ENCODE measurements at places on chromosomes 2 and 18. TPM values are rescaled to one million over a fixed set of nuclear protein-coding genes. Genes with fewer than 3 reads are reported as not detected.

Gene HOXD13
- total RNA-seq, result not detected

- peak; percentile 48 for DNase-seq
These were observed 164.0 kb upstream of the MYO3B start for GRCh38 chr2:170013802-170014551.

DNA sequence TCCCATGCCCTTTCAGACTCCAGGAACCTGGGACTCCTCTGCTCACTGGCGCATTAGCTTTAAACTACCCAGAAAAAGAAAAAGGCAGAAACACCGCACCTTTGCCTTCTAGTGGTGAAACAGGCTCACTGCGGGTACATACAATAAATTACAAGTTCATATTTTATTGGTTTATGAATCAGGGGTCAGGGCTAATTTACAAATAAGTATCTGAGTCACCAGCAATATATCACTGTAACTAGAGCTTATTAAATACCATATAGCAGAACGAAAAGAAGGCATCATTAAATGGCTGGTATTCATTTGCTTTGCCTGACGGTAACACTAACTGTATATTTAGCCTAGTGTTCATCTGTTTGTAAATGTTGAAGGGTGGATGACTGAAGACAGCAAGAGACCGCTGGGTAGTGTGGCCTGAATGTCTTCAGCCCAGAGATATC, 26.9 kb upstream of the DTNB start:
- peak; percentile 51 for DNase-seq

GRCh38 chr2:11995456-11995855, 249.0 kb downstream of the LPIN1 start:
- DNase-seq, result peak; percentile 53

DNA sequence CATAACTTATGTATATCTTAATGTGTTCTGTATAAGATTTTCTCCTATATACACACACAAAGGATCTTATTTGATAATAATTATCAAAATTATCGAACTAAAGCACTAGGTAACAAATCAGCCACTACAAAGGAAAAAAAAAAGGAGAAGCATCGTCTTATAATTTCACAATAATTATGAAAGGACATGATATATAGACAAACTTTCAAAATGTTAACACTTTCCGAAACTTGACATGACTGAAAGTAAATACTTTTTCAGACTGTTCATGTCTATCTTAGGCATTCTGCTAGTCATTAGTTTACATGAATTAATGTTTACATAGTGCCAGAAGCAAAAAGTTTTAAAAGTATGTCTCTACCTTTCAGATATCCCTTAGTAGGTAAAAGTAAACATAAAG, 7.3 kb upstream of the NR4A2 start:
- peak; percentile 1 for DNase-seq

- no peak for DNase-seq
These were observed 58.2 kb downstream of the SLC16A14 start for GRCh38 chr2:230010501-230010900.

DNA sequence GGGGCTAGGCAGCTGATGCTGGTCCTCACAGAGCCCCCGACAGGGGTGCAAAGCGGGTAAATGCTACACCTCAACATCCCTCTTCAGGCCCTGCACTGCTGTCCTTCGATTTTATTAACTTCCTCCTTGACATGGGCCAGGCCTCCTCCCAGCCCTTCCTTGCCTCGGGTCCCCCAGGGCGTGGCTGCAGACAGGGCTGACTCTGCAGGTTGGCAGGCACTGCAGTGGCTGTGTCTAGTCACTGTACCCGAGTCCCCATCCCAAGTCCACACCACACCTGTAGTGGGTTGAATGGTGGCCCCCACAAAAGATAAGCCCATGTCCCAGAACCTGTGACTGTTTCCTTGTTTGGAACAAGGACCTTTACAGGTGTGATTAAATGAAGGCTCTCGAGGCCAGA, 140.2 kb downstream of the TWIST2 start:
- no peak for DNase-seq

- DNase-seq, result no peak
These were observed 19.3 kb upstream of the MGAT5 start for GRCh38 chr2:134234535-134234934.

DNA sequence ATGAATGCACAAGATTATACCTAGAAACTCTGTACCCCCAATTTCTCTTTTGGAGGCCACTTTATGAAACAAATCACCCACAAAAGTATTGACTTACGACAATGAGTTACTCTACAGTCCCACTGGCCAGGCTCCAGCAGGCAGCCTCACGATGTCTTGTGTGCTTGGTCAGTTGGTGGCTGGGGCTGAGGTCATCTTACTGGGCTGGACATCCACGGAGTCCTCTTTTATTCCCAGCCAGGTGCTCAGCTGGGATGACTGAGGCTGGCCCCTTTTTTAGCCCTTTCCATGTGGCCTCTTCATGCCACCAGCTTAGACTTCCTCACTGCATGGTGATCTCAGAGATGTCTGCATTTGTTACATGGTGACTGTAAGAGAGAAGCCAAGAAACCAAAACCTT, 8.9 kb upstream of the ID2 start:
- DNase-seq, result no peak

DNA sequence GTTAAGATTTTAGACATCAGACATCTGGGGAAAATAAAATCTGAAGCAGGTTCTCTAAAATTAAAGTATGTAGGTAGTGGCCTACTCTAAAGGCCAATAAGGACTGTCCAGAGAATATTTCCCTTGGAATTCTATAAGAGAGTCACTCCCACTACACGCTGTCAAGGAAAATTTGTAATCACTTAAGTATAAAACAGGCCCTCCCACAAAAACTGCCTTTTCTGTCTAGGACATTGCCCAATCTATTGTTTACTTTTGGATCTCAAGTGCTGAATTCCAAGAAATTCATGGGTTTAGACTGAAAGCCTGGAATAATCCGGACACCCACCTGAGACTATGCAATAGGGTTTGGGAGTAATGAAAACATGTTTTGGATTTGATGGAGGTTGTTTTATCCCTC, 1.7 kb upstream of the SRBD1 start:
- peak; percentile 73 for DNase-seq

DNA sequence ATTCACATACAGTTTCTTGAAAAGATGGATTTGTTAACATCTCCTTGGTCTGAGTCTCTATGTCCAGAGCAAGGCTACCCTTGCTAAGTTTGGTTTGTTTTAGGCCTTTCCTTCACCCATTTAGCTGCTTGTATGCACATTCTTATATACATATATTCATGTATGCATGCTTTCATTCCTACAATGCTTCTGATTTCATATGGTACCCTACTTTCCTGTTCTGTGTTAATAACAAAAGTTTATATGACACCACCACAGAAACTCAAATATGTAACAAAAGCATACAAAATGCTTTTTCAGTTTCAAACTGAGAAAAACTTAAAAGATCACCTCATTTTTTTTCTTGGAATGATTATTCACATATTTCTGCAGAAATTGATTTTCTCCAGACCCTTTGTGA, 39.4 kb downstream of the OSGEPL1 start:
- no peak for DNase-seq

DNA sequence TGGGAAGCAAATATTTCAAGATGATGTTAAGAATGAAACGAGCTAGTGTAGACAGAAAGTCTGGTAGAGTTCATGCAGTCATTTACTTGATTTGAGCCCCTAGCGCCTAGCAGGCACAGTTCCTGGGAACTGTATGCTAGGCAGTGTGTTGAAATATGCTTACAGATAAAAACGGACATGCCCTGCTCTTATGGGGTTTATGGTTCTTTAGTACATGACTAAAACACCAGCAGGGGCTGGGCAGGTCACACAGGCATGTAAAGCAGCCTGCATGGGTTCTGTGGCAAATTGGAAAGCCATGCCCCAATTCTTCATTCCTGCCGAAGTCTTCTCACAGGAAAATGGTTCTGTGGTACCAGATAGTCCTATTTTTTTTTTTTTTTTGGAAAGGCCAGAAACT, 27.3 kb upstream of the MGAT5 start:
- no peak for DNase-seq
